ENCODE measurements at places on chromosomes 2 and 18.

DNA sequence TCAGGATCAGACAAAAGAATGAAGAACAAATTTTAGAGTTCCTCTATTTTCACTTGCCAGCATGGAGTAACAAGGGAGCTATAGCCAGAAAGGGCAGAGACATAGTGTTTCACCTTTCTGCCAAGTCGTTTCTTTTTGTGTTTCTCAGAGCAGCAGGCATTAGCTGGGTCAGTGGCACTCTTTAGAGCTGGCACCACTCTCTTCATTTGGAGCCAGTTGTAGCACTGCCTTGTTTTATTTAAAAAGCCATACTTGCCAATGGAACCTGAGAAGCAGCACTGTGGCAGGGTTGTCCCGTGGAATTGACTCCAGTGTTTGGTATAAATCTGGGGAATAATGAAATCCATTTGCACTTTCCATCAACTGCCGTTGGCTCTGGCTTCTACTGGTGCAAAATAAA lies 64.0 kb downstream of the LRRTM4 start:
- no peak for DNase-seq

- no peak for DNase-seq
Observed at GRCh38 chr2:127043367-127044164, 63.4 kb downstream of the BIN1 start.

DNA sequence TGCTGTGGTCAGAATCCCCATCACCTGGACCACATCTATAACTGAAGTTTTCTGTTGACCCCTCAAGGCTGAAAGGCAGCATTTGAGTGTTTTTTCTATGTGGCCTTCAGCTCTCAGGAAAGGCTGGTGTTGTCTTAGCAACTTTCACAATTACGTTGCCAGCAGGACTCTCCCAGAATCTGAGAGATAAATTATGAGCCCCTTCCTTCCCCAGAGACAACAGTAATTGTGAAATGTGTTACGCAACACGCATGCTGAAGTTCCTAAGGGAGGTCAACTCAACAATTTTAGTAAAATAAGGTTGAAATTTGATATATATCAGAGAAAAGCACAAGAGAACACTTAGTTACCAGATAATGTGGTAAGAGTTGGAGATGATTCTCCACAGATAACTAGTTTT lies 216.5 kb upstream of the SLC8A1 start:
- DNase-seq, result no peak

DNA sequence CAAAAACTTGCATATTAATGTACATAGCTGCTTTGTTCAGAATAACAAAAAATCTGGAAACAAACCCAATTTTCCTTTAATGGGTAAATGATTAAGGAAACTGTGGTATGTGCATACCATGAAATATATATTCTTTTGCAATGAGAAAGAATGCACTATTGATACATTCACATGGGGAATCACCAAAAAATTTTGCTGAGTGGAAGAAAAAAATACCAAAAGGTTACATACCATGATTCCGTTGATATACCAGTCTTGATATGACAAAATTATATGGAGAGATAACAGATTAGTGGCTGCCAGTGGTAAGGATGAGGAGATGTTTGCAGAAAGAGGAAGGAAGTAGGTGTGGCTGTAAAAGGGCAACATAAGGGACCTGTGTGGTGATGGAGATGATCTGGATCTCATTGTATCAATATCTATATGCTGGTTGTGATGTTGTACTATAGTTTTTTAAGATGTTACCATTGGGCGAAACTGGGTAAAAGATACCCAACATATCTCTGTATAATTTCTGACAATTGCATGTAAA lies 54.6 kb upstream of the BCL2L11 start:
- DNase-seq, result no peak

All from left renal cortex interstitium (tissue), 4 donors.